ENCODE measurements at places on chromosomes 4 and X.

GRCh38 chr4:81600520-81601357 lies 129.0 kb upstream of the RASGEF1B start:
- no peak for DNase-seq

DNA sequence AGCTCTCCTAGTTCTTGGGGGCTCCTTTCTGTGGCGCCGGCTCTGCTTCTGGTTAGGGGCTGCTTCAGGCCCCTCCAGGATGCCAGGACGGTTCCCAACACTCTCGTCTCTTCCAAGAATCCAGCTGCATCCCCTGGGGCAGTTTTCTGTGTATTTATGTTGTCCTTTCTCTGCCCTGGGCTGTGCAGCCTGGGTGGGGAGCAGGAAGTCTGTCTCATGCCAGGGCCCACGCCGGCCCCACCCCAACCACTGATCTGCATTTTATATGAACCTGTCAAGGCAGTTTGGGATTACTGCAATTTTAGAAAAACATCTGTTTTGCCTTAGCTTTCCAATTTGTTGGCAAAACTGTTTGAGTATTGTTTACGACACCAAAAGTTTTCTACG lies 14.6 kb downstream of the CTBP1 start:
- DNase-seq: no peak

DNA sequence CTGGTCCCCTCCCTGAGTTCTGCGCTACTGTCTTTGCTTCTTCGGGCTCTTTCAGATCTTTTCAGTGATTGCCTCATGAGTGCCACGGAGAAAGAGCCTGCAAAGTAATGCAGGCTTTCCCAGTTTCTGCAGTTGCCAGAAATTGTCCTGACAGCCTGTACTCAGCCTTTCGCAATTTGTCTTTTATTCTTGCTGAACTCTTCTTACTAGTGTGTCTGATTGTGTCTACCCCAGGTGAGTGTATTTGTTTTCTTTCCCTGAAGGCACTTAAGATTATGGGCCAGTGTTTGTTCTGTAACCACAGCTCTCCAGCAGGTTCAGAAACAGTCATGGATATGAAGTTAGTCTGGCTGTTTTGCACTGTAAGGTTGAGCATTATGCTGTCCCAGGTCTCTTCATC lies 47.1 kb downstream of the FAM193A start:
- DNase-seq: no peak

- DNase-seq: no peak
Measured at GRCh38 chr4:103423261-103423660, 225.1 kb upstream of the CENPE start.

DNA sequence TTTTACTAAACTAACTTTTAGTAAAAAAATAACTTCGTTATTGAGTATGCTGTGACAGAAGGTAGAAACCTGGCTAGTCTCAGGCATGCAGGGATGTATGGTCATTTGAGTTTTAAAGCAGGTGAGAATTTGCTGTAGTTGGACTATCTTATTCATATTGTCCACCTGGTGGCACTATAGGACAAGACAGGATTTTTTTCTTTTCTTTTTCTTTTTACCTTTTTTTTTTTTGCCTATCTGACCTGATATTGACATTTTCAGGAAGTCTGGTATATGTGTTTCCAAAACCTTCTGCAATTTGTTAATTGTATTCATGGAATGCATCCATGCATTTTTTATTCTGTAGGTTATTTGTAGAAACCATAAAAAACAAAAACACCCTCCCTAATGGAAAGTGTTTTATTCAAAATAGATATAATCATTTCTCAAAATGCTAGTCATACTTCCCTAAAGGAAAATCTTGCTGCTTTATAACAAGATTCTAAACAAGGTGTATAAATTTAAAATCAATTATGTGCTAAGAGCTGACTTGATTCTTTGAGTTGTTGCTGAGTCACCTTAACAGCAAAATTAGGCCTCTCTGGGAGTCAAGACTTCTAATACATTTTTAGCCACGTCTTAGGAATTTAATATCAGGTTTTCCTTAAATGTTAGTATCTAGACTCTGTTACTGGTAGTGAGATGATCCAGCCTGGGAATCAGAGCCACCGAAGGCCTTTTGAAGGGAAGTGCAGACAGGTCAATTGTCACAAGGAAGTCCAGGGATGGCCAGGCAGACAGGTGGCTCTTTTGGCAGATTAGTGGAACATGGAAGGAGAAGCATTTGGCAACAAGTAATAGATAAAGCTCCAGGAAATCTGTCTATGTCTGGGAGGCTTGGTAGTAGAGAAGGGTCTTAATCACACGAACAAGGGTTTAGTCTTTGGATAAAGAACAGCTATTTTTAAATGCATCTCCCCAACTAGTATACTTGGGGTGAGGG lies 201.3 kb upstream of the GNPDA2 start:
- no peak for DNase-seq

DNA sequence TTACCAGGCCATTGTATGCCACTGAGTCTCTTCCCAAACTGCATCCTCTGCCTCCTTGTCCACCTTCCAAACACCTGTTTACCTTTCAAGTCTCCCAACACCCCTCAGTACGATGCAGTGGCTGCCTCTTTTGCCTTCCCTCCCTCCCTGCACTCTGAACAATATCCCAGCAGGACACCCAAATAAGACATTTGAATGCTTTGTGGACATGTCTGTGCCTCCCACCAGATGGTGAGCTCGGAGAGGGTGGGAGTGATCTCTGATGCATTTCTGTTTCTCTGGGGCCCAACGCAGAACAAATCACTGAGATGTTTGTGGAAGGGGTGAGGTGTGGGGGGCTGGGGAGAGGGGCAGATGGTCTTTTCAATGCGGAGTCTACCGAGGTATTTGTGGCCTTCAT lies 33.4 kb downstream of the PJA1 start:
- DNase-seq: no peak

GRCh38 chrX:71565474-71566041 lies 12.7 kb upstream of the GCNA start:
- no peak for DNase-seq

All from thymus (tissue), 14 donors.